ENCODE measurements at places on chromosomes 11 and 22.

DNA sequence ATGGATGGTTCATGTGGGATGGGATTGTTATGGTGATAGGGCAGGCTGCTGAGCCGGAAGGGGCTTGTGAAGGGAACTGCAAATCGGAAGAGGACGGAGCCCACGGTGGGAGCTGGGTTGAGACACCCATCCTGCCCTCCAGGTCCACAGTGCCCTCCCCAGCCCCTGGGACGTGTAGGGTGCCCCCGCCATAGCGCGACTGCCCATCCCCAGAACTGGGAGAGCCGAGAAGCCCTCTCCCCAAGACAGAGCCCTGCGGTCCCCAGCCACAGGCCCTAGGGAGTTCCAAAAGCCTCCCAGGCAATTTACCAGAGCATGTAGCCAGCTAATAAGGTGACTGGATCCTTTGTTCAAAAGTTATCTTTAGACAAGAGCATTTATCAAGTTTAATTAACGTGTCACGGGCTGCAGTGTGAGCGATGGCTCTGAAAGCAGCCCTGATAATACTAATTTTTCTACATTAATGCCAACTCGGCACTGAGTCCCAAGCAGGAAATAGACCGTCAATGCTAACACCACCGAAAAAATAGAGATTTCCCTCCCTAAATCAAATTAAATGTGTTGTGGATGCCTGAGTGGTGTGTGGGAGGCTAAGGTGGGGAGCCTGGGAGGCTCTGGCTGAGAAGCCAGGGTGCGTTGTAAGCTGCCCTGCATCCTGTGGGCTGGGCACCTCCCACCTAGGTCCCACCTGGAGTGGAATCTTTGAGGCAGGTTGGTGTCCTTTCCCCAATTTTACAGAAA, 76.8 kb upstream of the RTL6 start:
- DNase-seq, result no peak

- no peak for DNase-seq
Measured at GRCh38 chr11:48103621-48104567, 112.7 kb upstream of the OR4B1 start.

DNA sequence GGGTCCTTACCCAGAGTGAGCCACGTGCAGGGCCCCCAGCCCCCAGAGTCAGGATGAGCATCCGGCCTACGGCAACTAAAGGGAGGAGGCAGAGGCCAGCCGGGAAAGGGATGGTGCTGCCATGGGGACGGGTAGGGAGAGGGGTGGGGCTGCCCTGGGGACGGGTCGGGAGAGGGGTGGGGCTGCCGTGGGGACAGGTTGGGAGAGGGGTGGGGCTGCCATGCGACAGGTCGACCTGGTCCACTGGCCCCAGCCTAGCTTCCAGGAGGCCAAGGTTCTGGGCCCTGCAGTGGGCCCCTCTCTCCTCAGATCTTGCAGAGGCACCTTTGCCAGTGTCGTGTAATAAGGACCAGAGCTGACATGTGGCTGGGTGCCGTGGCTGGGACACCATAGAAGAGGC, 187.7 kb downstream of the BRD1 start:
- no peak for DNase-seq

GRCh38 chr11:32884770-32885384, 7.7 kb upstream of the QSER1 start:
- DNase-seq, result no peak

DNA sequence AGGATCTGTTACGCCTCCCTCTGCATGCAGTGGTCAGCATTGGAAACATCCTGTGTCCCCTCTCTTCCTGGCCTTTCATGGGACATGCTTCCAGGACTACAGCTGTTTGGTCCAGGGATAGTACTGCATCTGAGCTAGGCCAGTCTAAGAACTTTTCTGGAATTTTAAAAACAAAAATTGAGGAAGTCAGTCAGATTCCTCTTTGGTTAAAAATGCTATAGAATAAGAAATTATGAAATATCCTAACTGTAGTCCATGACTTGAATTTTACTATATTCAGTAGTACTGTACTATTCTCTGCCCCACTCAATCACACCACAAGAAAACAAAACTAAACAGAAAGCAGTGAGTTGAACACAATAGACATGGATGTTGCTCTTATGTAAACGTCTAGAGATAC, 201.0 kb upstream of the CADM1 start:
- no peak for DNase-seq

Data from GM19239 (cell line).